ENCODE measurements at places on chromosomes 6 and 20.

- DNase-seq, result no peak
These were observed 17.5 kb downstream of the TRERF1 start for GRCh38 chr6:42434237-42434636.

DNA sequence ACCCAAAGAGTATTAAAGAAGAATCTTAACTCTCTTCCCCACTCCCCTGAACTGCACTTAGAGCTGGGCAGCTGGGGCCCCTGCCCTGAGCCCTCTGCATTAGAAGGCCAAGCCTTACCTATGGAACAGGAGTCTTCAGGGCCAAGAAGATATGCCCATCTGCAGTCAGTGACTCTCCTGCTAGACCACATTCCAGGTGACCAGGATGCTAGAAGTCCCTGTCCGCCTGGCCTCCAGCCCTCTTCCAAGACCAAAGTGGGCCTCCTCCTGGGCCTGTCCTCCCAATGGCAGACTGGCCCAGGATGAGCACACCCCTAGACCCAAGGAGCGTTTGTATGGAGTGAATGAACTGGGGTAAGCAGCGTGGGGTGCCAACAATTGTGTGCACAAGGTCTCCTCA, 259.1 kb downstream of the LY86 start:
- DNase-seq, result no peak

DNA sequence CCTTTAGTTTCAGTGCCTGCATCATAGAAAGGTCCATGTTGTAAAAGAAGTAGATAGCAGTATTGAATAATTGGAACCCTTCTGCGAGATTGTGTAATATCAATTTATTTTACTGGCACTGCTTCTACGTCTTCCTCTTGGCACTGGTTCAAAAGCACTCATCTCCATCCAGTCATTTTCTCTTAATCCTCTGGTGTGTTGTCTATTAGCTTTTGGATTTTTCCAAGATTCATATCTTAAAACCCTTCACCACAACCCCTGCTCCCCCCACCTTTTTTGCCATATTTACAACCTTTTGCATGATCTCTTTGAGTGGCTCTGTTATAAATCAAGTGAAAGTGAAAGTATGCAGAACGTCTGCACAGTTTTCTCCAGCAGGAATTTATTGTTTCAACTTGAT, 76.6 kb upstream of the HSF2 start:
- no peak for DNase-seq

DNA sequence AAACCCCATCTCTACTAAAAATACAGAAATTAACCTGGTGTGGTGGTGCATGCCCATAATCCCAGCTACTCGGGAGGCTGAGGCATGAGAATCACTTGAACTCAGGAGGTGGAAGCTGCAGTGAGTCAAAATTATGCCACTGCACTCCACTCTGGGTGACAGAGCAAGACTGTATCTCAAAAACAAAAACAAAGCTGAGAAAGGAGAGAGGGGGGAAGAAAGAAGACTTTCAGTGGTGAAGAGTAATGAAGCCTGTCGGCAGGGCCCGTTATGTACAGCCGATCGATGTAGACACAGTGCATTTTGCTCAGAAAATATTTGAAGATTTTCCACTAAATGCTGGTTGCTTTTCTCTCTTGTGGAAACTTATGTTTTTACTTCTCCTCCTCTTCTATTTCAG, 13.8 kb downstream of the VAPB start:
- no peak for DNase-seq

DNA sequence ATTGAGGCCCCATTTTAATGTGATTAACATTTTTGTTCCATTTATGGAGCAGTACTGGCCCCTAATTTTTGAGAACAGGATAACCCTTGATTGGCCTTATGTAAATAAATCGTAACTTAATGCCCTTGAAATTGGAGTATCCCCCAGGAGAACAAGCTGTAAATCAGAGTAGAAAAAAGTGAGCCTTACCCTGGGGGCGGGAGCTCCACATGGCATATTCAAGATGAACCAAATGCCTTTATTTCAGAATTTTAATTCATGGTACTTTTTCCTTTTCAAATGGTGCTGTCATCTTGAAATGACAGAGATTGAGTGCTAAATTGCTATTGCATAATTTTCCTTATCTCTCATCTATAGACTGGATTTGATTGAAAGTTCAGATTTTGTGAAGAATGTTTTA, 809.5 kb upstream of the FLRT3 start:
- DNase-seq, result no peak

- DNase-seq, result peak; percentile 79
These were observed 501 bp downstream of the PLCG1 start for GRCh38 chr20:41137614-41138474.

GRCh38 chr6:136306466-136306865, 16.8 kb upstream of the BCLAF1 start:
- DNase-seq, result no peak

DNA sequence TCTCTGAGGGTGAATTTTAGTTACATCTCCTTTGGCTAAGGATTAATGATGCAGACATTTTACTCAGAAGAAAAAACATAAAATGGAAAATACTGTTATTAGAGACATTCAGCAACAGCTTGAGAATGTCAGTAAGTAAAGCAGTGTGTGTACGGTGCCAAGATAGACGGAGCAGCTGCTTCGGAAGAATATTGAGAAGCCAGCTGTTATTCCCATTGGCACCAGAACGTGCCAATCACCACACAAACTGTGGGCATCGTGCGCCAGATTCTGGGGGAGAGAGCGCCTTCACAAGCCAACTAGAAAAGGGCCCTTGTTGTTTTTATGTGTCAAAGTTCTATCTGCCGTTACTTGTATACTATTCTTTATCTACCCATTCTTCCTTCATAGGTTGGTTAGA, 163.4 kb downstream of the MTFR2 start:
- DNase-seq, result no peak

DNA sequence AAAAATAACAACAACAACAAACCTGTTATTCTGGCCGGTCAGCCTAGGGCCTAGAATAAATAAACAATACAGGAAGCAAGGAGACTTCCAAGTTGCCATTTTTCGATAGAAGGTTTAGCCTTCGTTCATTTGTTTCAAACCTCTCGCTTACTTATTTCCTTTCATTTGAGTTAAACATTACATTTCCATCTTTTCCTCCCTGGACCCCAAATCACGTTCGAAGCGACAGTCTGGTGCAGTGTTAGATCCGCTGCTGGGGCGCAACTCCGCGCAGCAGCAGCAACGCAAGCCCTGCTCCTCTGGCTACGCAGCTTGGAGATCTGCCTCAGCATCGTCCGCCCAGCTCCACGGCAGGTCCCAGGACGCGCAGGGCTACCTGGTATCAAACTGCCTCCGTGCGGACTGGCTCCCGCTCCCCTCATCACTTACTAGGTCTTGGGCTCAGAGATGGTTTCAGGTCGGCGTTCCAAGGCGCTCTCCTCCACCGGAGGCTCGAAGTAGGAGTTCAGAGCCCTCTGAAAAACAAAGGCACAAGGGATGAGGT, 530 bp downstream of the TDP2 start:
- DNase-seq, result peak; percentile 20

DNA sequence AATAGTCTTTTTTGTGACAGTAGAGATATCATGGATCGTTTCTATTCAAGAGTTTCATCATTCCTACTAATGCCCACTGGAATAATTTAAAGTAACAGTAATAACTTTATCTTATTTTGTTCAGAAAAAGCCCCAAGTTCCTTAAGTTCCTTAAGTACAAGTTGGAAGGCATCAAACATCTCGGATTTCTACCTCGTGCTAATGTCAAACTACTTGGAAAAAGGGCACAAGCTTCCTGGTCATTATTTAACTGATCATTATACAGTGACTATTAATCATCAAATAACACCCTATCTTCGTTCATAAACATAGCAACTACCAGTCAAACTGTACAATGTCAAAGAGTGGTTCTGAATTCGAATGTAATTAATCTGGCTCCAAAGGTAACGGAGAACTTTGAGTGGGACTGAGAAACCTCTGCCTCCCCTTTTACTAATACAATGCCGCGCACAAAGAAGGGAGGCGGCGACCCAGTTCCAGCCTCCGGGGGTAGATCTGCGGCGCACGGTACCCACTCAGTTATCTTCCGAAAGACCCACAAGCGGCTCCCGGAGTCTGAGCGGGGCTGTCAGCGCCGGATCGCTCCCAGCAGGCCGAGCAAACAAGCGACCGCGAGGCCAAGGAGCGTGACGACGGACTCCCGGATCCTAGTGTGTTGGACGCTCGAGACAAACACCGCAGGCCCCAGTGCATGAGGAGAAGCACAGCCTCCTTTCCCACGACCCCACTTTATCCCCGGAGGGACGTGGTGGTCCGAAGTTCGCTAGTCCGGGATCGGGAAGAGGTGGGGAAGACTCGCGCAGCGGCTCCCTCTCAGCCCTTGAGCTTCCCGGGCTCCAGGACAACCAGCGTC, 716 bp downstream of the SHPRH start:
- peak; percentile 22 for DNase-seq

DNA sequence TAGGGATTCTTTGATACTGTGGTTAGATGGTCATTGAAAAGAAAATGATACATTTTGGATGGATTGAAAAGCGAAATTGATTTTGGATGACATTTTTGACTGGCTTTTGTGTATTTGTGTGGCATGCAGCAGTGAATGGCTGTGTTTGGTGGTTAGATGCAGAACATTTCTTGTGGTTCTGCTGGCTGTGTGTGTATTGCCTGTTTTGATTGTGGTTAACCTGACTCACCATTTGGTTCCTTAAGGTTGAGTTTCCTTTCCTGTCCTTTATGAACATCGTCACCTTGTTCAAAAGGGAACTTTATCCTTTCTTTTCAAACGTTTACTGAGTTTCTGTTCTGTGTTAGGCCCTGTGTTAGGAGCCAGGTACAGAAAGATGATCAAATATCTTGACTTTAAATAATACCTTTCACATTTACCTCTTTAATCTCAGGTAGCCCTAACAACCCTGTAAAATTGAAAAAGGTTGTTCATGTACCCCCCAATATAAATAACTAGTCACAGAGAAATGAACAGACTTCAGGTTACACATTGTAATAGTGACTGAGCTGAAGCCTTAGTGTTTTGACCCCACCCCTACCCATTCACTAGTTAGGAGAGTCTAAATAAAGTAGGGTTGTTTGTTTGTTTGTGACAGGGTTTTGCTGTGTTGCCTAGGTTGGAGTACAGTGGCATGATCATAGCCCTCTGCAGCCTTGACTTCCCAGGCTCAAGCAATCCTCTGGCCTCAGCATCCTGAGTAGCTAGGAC, 23.8 kb downstream of the ANKS1A start:
- DNase-seq, result no peak

DNA sequence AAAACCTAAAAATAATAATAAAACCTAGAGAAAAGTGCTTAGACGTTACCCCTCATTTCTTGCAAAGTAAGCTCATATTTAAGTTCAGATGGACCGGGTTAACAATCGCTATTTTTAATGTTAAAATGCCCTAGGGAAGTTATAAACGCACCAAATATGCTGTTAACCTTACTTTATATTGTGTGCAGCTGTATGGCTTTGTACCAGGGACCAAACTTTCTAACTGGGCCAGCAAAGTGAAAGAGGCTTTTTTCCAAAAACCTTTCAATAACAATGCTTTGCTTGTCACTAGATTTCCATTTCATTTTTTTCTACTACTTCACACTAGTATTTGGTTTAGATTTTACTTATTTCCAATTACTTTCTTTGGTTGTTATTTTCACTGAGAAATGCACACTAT, 248.5 kb downstream of the FOXC1 start:
- no peak for DNase-seq

DNA sequence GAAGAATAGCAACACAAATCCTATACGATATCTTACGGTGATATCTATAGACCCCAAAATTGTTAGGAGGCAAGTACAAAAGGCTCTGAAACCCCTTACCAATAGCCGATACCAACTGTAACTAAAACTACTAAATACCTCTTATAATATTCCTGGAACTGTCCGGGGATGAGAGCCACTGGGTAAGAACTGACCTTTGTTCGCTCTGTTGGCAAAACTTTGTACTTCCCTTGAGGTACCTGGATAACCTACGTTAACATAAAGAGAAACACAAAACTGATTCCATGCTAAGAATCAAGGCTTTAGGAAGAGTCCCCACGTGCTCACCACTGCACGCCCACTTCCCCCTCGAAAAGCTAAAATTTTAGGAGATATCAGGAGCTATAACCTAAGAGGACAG, 9.7 kb downstream of the PHF10 start:
- no peak for DNase-seq

GRCh38 chr6:112169541-112169940, 82.2 kb downstream of the FAM229B start:
- no peak for DNase-seq

GRCh38 chr6:3873051-3873450, 23.9 kb downstream of the FAM50B start:
- no peak for DNase-seq

- no peak for DNase-seq
These were observed 45.8 kb upstream of the NNAT start for GRCh38 chr20:37475252-37475651.

DNA sequence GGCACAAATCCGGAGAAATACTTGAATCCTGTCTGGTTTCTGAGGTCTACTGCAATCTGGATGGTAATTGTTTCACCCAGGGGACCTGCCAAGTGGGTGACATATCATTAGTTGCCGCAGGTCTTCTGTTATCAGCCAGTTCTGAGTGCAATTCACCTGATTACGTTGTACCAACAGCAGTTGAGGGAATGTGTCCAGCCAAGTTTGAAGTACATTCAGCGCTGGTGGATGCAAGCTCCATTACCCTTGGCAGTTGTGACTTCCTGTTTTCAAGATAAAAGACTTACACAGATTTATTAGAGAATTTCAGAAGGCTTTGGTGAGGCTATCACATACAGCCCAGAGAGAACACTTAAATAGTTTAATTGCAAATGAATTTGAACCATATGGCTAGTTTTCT, 42.8 kb downstream of the FNDC1 start:
- DNase-seq, result no peak

GRCh38 chr20:924639-925038, 8.5 kb upstream of the ANGPT4 start:
- no peak for DNase-seq

GRCh38 chr6:35651244-35651643, 37.5 kb downstream of the FKBP5 start:
- no peak for DNase-seq

- DNase-seq, result no peak
These were observed 39.4 kb downstream of the YTHDF1 start for GRCh38 chr20:63176427-63177133.

GRCh38 chr6:168022488-168023321, 25.2 kb downstream of the KIF25 start:
- DNase-seq, result no peak

GRCh38 chr6:89972025-89972381, 77.7 kb downstream of the GJA10 start:
- no peak for DNase-seq

DNA sequence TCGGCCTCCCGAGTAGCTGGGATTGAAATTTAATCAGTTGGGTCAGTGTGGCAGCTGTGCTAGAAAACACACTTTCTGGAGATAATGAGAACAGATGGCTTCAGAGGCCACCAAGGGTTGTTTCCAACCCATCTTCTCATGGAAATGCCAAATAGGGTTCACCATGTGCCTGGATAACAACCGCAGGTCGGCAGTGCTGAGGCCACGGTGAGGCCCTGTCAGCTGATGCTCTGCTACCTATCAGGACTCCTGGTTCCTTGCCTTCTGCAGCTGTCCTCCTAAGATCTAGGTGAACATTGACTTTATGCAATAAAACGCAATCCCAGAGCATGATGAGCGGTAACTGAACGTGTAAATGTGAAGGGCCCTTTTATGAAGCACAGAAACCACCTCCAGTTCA, 139.3 kb upstream of the SNX9 start:
- no peak for DNase-seq
